ENCODE measurements at places on chromosomes 7 and 10.

DNA sequence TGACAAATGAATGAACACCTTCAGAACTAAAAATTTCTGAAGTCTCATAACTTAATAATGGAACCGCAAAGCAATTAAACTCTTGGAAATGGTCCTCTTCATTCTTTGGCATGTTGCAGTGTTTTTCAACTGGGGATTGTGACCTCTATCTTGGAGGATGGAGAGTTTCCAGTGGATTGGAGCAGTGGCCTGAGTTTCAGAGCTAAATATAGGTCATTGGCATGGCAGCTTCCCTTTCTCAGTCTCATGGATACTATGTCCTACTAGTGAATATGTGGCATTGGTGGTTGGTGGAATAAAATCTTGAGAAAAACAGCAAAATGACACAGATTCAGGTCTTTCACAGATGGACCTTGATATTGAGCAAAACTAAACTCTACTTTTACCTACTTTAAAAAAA is 24.1 kb upstream of the EPC1 start:
- DNase-seq = no peak

DNA sequence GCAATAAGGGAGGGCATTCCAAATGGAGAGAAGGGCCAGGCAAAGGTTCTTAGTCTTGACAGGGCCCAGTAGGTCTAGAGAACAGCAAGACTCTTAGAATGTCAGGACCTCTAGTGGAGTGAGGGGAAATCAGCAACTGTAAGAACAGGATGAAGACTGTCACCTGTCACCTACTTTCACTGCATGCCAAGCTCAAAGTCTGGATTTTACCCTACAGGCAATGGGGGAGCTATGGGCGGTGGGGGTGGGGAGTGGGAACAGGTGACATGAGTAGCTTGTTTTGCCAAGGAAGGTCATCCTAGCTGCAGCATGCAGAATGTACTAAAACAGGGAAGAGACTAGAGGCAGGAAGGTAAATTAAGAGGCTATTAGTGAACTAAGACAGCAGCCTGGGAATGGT is 18.3 kb downstream of the GOT1 start:
- no peak for DNase-seq

DNA sequence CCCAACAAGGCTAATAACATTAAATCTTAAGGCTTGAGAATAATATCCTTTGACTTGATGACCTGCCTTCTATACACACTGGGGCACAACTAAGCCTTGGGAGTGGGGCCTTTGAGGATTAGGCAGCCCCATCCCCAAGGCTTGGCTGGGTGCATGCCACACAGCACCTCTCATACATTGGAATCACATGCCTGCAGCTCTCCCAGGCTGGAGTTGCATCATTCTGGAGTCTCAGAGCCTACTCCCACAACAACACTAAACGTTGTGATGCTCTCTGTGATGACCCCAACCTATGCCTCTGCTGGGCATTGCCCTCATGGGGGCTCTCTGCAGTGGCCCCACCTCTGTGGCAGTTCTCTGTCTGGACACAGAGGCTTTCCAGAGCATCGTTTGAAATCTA is 31.9 kb upstream of the SGCE start:
- DNase-seq = no peak

GRCh38 chr10:97888641-97889262 is 39.1 kb downstream of the GOLGA7B start:
- no peak for DNase-seq

- DNase-seq = no peak
Observed at GRCh38 chr7:115319541-115319940, 397.6 kb downstream of the MDFIC start.

DNA sequence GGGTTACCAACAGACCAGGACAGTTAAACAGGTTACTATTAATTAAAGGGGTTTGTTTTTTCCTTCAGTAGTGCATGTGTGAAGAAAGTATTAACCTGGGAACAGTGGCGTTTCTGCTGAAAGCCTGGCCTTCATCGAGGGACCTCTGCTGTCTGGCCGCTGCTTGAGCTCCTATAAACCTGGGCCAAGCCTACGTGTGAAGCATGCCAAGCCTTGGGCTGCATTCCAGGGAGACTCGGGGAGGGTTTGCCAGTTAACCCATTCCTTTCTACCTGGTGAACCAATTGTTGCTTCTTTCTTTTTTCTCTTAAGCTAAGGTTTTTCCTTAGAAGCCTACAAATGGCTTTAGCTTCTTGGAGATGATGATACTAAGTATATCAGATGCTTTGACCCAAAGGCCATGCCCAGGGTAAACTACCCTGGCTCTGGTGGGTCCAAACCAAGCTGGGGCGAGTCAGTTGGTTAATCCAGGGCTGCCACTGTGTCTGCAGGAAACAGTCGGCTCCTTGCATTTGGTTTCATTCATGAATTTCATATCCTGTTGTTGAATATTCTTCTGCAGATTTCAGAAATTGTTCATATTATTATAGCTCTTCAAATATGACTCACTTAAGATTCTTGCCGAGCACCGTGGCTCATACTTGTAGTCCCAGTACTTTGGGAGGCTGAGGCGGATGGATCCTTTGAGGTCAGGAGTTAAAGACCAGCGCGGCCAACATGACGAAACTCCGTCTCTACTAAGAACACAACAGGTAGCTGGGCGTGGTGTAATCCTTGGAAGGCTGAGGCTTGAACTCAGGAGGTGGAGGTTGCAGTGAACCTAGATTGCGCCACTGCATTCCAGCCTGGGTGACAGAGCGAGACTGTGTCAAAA is 23.8 kb downstream of the PFKP start:
- DNase-seq = no peak

GRCh38 chr7:70726951-70727378 is 405.0 kb upstream of the GALNT17 start:
- no peak for DNase-seq

DNA sequence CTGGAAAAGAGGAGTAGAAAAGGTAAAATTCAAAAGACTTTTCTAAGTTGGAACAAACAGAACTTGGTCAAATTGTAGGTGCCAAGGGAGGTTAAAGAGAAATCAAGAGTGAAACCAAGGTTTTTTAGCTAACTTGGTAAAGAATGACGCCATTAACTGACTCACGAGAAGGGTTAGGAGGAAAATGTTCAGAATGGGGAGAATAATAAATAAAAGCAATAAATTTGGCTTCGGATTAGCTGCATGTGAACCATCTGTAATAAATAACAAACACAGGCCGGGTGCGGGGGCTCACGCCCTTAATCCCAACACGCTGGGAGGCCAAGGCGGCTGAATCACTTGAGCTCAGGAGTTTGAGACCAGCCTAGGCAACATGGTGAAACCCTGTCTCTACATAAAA is 71.9 kb upstream of the SRRM3 start:
- no peak for DNase-seq

DNA sequence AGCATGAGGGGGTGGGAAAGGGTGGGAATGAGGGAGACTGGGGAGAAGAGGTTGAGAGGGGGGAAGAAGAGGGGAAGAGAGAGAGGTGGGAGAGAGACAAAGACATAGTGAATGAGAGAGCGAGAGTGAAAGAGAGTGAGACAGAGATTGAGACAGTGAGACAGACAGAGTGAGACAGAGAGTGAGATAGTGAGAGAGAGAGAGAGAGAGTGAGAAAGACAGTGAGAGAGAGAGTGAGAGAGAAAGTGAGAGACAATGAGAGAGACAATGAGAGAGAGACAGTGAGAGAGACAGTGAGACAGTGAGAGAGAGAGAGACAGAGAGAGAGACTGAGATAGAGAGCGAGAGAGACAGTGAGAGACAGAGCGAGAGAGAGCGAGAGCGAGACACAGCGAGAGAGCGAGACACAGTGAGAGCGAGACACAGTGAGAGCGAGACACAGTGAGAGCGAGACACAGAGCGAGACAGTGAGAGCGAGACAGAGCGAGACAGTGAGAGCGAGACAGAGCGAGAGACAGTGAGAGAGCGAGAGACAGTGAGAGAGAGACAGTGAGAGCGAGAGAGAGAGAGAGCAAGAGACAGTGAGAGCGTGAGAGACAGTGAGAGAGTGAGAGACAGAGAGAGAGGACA is 10.1 kb downstream of the TMEM243 start:
- no peak for DNase-seq

GRCh38 chr10:84493951-84494848 is 165.8 kb downstream of the CCSER2 start:
- DNase-seq = no peak

GRCh38 chr10:84551437-84552120 is 223.2 kb downstream of the CCSER2 start:
- no peak for DNase-seq

GRCh38 chr10:58764087-58764747 is 251.5 kb downstream of the BICC1 start:
- no peak for DNase-seq

- DNase-seq = no peak
Observed at GRCh38 chr7:131720703-131721102, 164.3 kb upstream of the PODXL start.

DNA sequence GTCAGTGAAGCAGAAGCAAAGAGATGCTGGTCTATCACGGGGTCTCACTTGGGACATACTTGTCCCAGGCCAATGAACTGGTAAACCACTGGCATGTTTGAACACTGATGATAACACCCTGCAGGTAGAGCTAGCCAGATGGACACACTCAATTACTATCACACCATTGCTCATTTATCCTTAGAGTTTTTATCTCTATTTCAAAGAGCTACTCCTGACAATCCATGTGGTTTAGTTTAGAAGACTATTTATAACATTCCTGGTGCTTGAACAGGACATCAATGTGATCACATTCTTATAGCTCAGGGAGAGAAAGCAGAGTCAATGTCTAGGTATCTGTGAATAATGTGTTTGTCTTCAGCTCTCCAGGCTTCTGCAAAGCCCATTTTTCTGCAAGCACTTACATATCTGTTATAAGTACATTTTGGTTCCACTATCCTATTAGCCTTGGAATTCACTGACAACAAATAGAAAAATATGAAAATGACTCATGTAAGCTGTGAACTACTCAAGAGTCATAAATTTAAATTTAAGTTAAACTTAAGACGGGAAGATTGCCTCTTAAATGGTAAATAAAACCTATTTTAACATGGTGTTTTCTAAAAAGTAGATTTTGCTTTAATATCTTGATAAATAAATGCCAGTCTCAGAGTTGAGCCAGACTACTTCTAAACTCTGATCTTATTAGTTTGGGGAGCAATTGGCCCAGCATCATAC is 106.7 kb upstream of the MBL2 start:
- DNase-seq = no peak

- no peak for DNase-seq
Observed at GRCh38 chr7:47803846-47804245, 144.4 kb downstream of the PKD1L1 start.

GRCh38 chr7:149715476-149715875 is 57.9 kb downstream of the ZNF467 start:
- no peak for DNase-seq

DNA sequence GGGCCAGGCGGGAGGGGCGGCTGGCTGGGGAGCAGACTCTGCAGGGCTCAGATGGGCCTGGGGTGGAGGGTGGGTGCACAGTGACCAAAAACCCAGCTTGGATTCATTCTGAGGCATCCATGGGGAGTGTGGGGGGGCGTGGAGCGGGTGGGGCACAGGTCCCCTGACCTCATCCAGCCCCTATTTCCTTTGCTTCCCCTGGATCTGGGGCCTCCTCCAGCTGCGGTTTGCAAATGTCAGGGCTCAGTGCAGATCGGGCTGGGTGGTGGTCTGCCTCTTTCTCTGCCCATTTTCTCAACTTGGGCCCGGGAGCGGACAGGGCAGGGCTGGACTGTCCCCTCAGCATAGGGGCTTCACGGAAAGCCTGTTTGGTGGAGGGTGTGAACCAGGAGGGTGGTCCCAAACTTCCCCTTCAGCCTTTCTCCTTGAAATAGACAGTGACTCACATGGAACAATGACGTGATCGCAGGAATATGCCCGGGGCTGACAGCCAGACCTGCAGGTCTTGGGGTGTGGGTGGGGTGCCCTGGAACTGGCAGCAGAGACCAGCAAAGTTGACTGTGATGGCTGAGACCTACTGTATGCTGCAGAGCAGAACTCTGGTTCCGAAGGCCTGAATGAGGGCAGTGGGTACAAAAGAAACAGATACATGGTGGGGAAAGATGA is 72.9 kb upstream of the PODXL start:
- DNase-seq = no peak

DNA sequence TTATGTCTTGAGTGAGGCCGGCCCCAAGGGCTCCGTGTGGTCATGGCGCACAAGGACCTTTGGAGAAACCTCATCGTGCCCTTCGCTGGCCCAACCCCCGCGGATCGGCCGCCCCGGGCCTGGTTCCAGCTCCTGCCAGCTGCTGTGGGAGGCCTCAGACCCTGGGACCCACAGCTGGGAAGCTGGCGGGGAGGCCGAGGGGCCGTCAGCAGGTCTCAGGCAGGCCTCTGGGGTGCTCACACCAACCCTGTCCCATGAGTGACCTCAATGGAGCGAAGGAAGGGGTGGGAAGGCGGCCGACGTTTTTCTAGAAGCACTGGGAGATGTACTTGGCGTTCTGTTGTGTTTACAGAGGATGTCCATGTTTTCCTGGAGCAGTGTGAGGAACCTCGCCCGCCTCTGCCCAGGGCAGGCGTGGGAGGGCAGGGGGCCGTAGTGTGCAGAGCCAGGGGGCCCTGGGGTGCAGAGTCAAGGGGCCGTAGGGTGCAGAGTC is 18.6 kb upstream of the ADGRA1 start:
- no peak for DNase-seq

DNA sequence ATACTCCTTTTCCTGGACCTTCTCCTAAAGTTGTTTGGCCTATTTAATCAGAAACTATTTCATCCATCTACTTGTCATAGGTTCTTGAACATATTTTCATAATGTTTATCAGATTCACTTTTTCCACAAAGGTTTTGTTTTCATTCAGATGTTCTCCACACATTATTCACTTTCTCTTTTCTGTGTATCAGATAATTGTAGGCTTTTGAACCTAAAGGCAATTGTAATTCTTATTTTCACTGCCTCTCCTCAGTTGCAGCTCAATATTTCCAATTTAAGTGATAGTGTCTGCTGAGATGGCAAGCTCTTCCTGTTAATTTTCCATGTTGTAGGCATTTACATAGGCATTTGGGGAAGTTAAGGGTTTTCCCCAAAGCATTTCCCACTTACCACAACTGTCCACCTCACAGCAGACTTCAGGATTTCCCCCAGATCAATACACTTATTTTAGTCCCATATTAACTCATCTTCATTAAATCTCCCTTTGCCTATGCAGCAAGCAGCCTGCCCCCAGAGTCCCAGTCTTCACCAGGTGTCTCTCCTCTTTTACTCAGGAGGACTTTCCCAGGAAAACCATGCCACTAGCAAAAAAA is 12.3 kb upstream of the IKZF1 start:
- no peak for DNase-seq

DNA sequence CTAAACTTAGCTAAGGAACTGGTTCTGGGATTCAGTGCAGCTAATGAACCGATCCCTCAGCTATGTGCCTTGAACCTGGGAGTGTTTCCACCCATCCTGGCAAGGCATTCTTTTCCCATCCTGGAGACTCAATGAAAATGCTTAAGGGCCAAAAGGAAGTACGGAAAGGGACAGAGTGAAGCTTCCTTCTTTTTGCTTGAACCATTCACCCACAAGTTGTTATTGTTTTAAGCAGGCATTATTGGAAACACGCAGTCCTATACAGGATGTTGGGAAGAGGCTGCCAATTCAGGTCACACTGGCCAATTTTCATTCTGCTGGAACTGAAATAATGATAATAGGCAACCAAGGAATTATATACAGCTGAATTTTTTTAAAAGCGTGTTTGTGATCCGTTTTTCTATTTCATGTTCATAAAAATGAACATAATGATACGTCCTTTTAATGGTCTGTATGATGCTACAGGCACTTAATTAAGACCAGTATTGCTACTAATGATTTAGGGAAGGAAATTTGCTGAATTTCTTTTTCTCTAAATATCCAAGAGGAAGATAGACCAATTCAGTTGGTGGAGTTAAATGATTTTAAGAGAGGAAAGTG is 57.8 kb upstream of the FZD1 start:
- DNase-seq = no peak
